ENCODE measurements at places on chromosomes 6 and 20.

- no peak for DNase-seq
Observed at GRCh38 chr6:155228546-155229166, 35.2 kb upstream of the CLDN20 start.

DNA sequence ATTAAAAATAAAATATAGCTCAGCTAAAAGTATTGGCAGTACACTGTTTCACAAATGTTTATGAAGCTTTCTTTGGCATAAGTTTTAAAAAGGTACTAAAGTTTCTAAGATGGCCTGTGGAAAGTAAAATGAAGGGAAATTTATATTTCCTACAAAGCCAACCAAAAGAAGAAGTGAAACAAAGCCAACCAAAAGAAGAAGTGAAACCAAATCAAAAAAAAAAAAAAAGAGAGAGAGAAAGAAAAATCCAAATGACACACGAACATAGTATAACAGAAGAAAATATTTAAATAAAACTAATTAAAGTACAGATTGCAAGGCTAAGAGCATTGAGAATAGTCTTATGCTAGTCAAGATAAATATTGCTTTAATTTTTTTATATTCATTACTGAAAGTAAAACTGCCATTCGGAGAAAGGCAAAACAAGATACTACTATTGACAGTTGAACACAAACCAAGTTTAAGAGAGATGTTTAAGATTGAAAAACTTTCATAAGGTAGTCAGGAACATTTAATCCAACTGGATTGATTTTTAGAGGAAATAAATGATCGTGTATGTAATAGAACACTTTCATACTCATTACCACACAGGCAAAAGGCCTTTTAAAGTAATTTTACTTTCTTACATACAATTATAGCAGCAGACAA is 12.8 kb upstream of the KHDRBS2 start:
- no peak for DNase-seq

GRCh38 chr6:34569361-34569973 is 13.3 kb upstream of the SPDEF start:
- DNase-seq: no peak

- no peak for DNase-seq
Observed at GRCh38 chr6:30363459-30363858, 18.5 kb downstream of the RPP21 start.

- no peak for DNase-seq
Observed at GRCh38 chr6:26754212-26754611, 94.7 kb upstream of the ZNF322 start.

- DNase-seq: no peak
Observed at GRCh38 chr20:37518059-37518458, 3.0 kb upstream of the NNAT start.

GRCh38 chr6:26012061-26012460 is 49.5 kb downstream of the TRIM38 start:
- no peak for DNase-seq

GRCh38 chr6:161482517-161482858 is 208.6 kb upstream of the AGPAT4 start:
- DNase-seq: no peak

GRCh38 chr20:3980260-3981131 is 34.9 kb downstream of the RNF24 start:
- DNase-seq: no peak

DNA sequence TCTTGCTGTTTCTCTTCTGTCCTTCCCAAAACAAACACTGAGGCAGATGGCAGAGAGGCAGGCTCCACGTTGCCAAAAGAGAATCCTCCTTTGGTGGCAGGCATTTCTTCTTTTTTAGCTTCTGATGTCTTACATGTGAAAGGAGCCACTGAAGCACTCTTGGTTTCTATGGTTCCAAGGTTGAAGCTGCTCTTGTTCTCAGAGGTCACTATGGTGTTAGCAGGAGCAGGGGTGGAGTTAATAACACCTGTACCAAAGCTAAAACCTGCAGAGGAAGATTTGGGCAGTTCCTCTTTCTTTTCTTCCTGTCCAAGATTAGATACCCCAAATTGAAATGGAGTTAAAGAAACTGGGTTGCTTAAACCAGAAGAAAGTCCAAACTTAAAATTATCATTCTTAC is 28.8 kb downstream of the FAM8A1 start:
- DNase-seq: no peak
